ENCODE measurements at places on chromosomes 1 and 21. TPM values are rescaled to one million over a fixed set of nuclear protein-coding genes. Genes with fewer than 3 reads are reported as not detected.

The ATG4C gene
- polyA plus RNA-seq = 12.7 TPM

The DRAXIN gene
- polyA plus RNA-seq = 0.40 TPM

The WDR64 gene
- polyA plus RNA-seq = 0.38 TPM

The TAS1R3 gene
- polyA plus RNA-seq = 1.6 TPM

The TSSK3 gene
- 3.2 TPM for polyA plus RNA-seq

DNA sequence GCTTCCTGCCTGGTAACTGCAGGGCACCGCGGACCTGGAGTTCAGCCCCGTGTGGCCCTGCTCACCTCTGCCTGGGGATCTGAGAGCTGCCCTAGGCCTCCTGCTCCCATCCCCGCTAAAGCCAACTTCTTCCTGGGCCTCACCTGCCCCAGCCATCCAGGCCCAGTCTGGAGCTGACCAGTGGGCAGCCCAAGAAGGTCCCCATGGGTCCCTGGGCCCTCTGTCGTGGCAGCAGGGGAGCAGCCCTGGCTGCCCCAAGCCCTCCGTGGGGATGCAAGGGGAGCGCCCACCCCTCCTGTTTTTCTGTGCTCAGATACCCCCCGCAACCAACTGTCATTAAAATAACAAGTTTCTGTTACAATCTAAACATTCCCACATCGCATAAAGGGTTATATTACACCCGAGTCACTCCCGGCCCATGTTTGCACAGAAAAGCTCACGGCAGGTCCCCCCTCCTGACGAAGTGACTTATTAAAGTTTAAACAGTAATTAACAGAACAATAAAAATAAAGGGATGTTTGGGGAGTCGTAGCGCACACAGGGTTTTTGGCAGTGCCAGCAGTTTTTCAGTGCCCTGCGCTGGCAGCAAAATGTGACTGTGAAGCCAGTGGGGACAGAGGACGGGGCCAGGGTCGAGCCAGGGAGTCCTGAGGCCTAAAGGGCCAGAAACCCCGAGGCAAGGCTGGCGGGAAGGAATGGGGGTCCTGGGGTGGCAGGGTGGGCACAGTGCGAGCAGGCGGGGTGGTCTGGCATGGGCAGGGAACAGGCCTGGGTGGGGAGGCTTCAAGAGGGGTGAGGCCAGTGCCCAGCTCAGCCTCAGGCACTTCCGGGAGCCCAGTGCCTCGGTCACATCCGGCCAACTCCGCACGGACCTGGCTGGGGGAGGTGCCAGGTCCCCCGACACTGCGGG, 121.5 kb downstream of the CASZ1 start:
- DNase-seq = no peak

GRCh38 chr1:225817611-225818061, 7.7 kb downstream of the EPHX1 start:
- no peak for DNase-seq

DNA sequence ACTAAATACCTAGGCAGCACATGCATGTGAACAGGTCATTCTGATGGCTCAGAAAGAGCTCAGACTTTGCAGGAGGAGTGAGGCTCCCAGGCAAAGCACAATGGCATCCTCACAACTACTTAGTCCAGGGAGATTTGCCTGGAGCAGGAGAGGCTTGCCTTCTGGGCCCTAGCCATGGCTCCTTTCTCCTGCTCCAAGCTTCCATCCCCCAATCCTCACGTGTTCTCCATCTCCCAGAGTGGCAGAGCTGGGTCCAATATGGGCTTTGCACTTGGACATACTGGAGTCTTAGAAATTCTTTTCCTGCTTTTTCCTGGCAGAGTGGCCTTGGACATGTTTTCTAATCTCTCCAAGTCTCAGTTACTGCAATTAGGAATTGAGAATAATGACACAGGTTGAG, 15.8 kb downstream of the MYBPH start:
- no peak for DNase-seq

DNA sequence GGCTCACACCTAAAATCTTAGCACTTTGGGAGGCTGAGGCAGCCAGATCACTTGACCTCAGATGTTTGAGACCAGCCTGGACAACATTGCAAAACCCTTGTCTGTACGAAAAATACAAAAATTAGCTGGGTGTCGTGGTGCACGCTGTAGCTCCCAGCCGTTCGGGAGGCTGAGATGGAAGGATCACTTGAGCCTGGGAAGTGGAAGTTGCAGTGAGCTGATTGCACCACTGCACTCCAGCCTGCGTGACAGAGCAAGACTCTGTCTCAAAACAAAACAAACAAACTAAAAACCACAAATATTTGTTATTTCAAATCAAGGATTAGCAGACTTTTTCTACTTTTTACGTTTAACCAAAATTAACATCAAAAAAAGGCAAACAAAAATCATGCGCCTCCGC, 31.3 kb downstream of the INKA2 start:
- DNase-seq = no peak

DNA sequence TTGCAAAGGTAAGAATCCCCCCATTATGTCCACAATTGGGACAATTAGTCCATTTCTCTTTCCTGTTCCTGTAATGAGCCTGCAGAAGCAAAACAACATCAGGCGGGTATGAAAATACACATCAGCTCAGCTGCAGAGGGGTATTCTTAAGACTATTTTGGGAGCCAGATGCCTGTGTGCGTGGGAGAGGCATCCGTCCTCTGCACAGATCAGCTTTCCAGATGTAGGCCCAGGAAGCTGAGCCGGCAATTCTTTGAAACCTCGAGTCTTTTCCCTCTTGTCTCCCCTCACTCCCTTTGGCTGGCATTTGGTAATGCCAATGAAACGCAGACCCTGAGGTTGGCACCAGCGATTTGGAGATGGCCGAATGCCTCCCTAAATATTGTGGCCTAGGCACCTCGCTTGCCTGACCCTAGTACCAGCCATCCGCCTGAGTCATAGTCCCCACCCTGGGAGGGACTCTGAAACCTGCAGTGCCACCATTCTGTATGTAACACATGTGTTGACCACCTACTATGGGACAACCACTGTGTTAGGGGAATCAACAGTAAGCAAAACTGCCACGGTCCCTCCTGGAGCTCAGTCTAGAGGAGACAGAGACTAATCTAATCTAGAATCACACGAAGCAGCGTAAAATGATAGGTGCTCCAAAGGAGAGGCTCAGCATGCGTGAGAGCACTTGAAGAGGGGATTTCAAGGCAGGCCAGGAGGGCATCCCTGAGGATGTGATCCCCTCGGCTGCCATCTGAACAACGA, 603.0 kb downstream of the MATN1 start:
- DNase-seq = peak; percentile 22

- peak; percentile 11 for DNase-seq
Measured at GRCh38 chr1:113872219-113872935, 865 bp upstream of the PTPN22 start.

GRCh38 chr1:156882543-156882942, 11.0 kb upstream of the PEAR1 start:
- no peak for DNase-seq

DNA sequence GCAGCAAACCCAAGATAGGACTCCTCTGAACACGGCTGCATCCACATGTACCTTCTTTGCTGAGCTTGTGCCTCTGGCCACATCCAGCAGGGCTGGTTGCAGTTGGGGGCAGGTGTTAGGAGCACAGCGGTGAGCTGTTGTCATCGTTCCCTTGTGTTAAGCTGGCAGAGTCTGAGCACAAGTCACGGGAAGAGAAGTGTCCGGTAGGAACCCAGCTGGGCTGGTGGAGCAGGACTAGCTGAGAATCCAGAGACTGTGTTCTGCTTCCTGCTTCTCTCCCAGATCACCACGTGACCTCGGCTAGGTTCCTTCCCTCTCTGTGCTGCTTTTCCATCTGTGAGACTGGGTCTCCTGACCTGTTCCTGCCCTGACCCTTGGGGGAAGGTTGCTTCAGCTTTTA, 105.1 kb downstream of the PCBP3 start:
- DNase-seq = no peak

DNA sequence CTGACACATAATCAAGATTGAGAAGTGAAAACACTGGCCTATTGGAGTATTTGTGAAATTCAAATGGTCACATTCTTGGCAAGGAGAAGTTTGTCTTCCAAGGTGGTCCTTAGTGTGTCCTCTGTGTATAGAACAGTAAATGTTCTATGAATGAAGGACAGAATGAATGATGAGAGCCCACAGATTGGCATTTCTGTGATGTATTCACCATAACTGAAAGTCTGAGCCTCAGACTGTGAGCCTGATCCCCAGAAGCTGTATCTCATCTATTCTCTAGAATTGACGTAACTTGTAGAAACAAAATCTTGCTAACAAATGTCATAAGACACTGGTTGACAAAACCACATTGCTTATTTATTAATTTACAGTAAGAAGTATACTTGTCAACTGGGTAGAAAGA, 111.5 kb upstream of the ETV3 start:
- DNase-seq = no peak
